Retinal pigment epithelial cell (primary cell): ENCODE measurements at places on chromosomes 7 and 10.

GRCh38 chr10:71782221-71782916 is 9.0 kb upstream of the VSIR start:
- no peak for DNase-seq

GRCh38 chr10:24206334-24206733 is 2.6 kb upstream of the KIAA1217 start:
- no peak for DNase-seq

- DNase-seq = no peak
These were observed 931.7 kb upstream of the SORCS1 start for GRCh38 chr10:108095932-108096925.

DNA sequence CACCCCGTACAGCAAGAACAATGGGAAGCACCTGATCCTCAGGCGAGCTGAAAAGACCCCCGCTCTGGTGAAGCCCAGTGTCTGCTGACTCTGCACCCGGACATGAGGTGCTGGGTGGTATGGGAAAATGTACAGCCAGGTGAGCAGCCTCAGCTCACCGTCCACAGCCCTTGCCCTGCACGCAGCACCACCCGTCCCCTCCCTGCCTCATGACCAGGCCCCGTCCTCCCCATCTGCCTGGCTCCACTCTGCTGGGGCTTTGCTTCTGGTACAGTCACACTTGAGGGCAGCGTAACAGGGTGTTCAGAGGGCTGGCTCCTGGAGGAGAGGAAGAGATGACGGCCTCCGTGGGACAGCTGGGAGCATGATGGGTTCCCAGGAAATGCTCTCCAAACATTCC is 49.1 kb downstream of the NCAPG2 start:
- DNase-seq = no peak

DNA sequence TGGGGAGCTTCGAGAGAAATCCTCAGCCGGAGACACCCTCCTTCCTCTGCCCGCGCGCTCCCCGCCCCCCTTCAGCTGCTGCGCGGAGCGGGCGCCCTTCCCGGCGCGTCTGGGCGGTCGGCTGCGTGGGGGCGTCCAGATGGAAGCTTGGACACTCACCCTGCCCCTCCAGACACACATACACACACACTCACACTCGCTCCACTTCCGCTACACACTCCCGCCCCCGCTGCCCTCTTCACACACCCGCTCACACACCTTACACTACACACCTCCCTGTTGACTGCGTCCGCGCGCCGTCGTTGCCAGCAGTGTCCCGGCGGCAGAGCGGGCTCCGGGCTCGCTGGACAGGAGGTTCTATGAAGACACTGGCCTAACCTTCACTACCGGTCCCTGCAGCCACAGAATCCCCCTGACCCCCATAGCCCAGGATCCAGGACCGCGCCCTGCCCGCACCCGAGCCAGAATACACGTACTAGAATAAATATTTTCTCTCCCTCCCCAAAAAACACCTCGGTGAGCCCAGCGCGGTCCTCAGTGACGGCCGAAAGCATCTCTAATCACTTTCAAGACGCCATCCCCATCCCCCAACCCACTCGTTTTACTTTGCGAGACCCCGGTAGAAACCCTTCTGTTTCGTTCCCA is 1.1 kb upstream of the EGR2 start:
- no peak for DNase-seq

GRCh38 chr10:121556918-121557573 is 41.2 kb downstream of the FGFR2 start:
- no peak for DNase-seq

- no peak for DNase-seq
These were observed 202.4 kb downstream of the SH2D4B start for GRCh38 chr10:80739963-80740715.

GRCh38 chr7:36967387-36967786 is 243.1 kb upstream of the AOAH start:
- no peak for DNase-seq

GRCh38 chr7:142892951-142893350 is 7.4 kb upstream of the TRPV6 start:
- no peak for DNase-seq

DNA sequence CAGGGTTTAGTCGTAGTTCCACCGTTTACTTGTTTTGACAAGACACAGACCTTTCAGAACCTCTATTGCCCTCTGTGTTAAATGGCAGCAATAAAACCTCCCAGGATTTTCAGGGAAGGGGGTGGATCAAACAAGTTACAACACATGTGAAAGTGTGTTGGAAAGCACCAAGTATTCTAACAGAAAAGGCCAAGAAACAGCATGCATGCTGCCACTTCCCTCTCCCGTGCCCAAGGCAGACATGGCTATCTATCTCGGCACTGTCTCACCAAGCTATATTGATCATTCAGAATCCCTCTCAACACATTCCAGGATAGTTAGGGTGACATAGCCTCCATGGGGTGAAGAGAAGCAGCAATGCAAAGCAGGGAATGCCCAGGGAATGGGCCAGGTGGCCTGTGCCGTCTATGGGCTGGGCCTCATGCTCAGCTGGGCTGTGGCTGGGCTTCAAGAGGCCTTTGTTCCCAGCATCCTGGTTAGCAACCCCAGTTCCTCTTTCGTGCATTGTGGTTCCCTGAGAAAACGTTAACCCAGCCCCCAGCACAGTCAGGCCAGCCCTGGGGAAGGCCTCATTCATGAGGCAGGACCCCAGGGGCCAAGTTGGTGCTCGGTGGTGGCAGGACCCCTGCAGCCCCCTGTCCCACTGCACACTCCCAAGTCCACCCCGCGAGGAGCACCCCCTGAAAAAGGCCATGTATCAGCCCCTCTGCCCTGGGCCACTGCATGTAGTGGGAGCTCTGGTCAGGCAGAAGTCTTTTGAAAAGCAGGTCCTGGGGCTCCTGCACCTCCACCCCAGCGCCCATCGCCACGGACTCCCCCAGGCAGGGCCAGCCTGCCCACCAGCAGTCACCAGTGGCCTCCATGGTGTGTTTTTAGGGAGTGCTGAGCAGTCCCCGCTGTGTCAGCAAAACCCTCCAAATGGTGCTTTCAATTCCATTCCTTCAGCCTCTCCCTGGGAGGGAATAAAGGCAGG is 25.5 kb downstream of the VSIR start:
- DNase-seq = no peak

- DNase-seq = no peak
These were observed 101.2 kb upstream of the PALS2 start for GRCh38 chr7:24472093-24472492.

GRCh38 chr7:117045927-117046710 is 92.8 kb downstream of the ST7 start:
- no peak for DNase-seq

GRCh38 chr10:3402187-3402751 is 229.7 kb upstream of the PITRM1 start:
- no peak for DNase-seq

DNA sequence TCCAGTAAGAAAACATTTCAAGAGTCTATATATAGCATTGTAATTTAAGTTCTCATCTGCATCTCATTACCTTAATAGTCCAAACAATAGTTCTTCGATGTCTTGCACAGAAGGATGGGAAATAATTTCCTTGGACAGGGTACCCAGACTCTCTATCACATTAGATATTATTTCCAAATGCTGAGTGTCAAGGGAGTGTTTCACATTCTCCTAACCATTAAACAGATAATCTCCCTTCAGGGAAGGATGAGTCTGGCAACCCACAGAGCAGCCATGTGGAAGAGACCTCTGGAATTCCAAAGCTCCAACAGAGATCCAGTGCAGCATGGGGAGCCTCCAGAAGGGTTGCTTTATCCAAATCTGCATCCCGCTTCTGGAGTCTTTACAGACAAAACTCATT is 89.6 kb downstream of the FZD1 start:
- DNase-seq = no peak

DNA sequence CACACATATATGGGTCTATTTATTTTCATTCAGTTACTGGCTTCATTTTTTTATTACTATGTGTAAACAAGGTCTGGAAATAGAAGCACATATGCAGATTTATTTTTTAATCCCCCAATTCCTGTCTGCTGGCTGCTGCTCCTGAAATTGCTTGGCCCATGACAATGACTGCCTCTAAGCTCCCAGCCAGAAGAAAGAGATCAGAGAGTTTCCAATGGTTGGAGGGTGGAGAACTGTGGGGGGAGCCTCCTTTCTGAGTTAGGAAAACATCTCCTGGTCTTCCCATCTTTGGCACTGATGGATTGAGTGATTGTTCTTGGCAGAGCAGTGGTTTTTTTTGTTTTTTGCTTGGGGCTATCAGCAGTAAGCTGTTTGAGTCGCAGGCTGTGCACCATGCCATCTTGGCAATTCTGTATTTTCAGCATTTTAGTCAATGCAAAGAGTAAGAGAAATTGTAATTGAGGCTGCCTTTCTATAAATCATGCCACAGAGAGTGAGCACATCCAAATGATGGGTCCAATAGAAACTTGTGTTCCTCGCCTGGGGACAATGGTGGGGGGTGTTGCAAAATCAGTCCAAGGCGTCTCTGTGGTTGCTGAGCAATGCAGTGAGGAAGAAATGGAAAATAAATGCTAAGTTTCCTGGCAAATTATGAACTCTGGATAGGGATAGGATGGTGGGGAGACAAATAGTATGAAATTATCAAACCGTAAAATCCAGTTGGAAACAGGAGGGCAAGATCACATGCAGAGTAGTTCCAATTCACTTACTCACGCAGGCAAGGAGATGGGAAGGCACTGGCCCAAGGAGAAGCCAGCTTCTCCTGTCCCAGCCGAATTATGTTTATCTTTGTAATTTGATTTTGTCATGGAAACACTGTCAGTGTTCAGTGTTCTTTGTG is 382.4 kb downstream of the SORCS3 start:
- no peak for DNase-seq

DNA sequence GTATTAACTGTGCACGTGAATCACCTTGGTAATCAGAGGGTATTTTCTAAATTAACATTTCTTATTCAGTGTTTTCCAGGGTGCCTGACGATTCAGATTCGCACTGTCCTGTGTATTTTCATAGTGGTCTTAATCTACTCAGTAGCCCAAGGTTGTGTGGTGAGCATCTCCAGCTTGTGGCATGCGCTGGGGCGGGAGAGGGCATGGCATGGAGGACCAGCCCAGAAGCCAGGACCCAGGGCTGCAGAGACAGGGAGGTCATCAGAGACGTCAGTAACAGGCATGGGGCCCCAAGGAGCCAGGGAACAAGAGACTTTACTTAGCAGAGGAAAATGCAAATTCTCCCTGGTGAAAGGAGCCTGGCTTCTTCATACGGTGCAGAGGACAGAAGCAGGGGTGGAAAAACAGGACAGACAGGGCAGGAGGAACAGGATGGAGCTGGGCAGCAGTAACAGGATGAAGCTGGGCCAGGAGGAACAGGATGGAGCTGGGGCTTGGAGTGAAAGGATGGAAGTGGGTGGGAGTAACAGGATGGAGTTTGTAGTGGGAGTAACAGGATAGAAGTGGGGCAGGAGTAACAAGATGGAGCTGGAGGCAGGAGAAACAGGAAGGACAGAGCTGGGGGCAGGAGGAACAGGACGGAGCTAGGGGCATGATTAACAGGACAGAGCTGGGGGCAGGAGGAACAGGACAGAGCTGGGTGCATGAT is 110.9 kb downstream of the ADCY1 start:
- no peak for DNase-seq

DNA sequence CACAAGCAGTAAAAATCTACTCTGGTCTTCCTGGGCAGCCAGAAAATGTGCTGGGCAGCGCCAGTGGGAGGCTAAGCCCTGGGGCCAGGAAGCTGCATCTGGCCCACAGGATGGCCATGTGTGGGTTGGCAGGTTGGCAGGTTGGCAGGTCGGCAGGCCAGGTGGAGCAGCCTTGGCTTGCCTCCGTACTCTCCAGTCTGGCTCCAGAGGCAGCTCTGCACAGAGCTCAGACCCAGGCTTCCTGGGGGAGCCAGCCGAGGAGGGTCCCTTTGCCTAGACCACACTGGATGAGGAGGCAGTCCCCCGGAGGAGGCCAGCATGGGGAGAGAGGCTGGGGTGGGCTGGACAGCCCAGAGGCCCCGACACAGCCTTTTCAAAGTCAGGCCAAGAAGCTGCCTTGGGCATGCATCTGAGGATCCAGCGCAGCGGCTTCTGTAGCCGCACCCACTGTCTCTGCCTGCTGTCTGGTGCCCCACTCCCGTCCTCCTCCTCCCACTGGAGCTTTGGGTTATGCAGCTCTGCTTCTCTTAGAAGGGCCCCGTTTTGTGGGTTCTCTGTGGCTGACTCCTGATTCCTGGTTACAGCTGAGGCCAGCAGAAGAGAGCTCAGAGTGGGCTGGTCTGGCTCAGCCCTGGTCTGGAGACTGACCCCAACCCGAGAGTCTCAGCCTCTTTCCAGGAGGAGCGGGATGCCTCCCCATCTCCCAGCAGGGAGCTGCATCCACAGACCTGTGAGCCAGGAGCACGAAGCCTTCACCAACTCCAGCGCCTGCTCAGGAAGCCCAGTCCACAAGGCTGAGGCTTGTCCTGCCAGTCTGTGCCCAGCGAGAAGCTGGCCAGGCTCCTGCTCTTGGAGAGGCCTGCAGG is 44.6 kb downstream of the CFAP46 start:
- DNase-seq = no peak

DNA sequence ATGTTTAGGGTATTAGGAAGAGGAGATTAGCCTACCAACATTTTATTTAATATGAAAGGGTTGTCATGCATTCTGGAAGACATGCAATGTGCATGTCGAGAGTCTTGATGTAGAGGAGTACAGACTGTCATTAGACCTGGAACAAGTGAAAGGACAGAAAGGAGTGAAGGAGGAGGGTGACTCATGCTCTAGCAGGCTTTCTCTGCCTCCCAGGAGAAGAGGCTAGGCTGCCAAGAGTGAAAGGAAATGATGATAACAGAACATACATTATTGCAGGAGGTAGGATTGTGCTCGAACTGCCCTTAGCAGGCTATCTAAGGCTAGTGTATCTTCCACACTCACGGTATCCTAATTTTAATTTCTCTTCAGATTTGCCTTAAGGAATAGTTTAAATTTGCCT is 228.8 kb downstream of the EXOC4 start:
- no peak for DNase-seq

DNA sequence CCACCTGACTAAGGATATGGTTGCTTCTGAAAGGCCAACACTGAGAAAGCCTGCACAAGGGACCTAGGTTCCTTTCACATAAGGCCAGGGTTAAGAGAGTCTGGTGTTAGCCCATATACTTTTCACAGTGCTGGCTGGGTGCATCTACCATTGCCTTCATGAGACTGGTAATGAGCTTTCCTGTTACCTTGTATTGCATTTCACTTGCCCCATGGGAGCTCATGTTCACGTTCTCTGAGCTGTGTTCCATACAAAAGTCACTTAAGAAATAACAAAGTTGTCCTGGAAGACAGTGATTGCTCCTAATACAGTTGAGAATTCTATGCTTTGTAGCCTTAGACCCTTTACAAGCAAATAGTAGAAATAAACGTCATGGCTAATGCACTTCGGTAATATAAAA is 337.8 kb upstream of the TEX47 start:
- no peak for DNase-seq

DNA sequence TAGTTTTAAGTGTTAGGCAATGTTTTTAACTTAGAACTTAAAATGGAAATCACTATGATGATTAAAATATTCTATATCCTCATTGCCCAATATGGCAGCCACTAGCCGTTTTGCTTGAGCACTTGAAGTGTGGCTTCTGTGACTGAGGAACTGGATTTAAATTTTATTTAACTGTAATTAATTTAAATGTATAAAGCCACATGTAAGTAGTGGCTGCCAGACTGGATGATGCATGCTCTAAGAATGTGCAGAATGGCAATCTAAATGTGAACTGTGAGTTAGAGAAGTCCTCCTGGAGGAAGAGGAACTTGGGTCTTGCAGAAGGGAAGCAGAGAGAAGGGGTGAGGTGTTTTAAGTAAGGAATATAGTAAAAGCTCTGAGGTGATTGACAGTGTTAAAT is 451.4 kb downstream of the SUGCT start:
- peak; percentile 56 for DNase-seq
